Activated T-helper 1 cell treated with anti-CD3 and anti-CD28 coated beads, Interleukin-2, amount 50 U/mL, for 16 hours (primary cell): ENCODE measurements at places on chromosomes 3 and 15.

DNA sequence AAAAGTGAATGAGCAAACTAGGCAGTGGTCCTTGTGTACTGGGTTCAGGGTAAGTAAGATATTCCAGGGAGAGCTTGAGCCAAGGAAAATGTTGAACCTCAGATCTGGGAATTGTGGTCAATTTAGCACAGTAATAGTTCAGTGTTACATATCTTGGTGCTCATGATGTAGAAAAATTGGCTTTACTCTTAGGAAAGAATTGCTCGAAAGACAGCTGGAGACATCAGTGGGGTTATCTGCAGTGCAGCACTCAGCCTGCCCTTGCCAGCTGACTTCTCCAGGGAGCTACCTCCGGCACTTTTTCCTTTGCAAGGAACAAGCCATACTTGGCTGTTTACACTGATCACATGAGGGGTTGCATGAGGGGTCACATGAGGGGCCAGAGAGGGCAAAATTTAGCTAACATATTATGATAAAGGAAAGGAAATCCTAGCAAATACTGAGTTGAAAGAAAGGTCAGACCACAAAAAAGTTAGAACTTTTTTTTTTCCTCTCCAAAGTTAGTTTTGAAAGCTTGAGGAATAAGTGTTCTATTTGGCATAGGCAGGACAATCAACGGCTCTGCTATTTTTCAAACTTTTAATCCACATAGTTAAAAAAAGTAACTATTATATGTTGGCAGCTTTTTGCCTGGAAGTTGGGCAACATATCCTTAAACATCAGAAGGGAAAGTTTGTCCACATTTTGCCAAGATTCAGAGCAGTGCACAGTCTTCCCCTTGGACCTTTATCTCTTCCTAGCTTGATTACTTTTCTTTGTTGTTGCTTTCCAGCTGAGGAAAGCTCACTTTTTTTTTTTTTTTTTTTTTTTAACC is 92.4 kb downstream of the COL6A6 start:
- no peak for DNase-seq

DNA sequence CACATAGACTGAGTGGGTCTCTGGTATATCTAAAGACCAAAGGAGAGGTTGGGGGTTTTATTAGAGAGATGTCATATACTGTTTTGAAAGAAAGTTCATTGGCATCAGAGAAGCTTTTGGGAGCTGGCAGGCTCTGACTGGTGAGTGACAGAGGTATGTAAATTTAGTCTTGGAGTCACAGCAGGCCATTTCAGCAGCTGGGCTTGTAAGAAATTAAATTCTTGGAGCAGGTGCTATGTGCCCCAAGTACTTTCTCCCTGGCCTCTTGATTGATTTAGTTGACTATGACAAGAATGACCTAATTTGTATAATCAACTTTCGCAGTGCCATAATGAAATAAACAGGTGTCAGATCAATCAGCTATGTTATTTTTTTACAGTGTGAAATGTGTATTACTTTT is 47.8 kb upstream of the CDAN1 start:
- no peak for DNase-seq

- no peak for DNase-seq
Measured at GRCh38 chr15:70376929-70377691, 279.4 kb upstream of the TLE3 start.

- DNase-seq: no peak
Measured at GRCh38 chr15:78987556-78988360, 42.9 kb upstream of the CTSH start.
